ENCODE measurements at places on chromosomes 7 and 10.

DNA sequence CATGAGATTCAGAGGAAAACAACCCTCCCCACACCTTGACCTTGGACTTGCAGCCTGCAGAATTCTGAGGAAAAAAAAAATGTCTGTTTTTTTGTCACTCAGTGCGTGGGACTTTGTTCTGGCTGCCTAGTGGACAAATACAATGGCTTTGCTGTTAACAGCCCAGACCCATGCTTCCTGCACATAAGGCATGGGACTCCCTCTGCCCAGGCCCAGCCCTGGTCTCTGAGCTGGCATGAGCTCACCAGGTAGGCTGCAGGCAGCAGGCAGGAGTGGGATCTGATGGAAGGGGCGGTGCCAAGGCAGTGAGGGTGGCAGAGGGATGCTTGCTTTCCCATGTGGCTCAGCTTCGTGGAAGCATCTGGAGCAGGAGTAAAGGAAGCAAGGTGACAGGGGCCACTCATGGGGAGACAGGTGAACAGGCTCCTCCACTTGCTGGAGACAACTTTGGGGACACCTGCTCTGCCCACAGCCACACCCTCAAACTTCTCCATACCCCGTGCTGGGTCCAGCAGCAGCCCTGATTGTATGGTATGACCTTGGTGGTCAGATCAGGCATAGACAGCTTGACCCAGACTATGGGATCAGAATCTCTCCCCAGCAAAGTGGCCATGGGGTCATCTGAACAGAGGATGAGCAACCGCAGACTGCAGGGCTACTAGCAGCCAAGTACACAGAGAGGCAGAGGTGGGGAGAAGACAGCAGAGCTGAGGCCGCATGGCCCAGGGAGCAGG, 27.0 kb downstream of the ANXA8 start:
- no peak for DNase-seq

GRCh38 chr10:121459279-121459621, 139.0 kb downstream of the FGFR2 start:
- no peak for DNase-seq

GRCh38 chr7:30168835-30169573, 34.2 kb downstream of the MTURN start:
- DNase-seq = no peak

DNA sequence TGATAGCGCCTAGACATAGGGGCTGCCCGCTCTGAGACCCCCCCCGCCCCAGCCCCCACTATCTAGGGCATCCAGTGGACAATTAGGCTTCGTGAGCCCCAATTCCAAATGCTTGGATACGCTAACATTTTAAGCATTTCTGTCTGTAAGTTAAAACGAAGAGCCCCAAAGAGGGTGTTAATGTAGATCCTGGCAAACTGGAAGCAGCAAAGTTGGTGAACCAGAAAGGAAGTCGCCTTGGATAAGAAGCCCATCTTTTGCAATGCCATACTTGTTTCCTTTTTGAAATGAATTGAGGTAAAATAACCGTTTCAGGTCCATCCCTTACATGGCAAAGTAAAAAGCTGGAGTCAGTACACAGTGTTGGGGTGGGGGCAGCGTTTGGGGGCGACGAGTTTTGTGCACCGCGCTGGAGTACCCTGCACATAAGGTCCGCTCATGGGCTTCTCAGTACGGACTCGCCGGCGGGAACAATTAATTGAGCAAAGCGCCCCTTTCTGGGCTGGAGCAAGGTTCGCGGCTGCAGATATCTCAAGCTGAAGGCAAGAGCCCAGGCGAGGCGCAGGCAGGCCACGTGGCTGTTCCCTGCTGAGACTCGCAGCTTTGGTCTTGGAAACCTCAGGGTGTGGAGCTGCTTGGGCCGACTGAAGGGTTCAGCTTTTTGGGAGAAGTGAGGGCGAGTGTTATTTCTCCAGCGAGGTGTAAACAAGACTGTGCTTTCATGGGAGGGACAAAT, 1.4 kb upstream of the TWIST1 start:
- no peak for DNase-seq

DNA sequence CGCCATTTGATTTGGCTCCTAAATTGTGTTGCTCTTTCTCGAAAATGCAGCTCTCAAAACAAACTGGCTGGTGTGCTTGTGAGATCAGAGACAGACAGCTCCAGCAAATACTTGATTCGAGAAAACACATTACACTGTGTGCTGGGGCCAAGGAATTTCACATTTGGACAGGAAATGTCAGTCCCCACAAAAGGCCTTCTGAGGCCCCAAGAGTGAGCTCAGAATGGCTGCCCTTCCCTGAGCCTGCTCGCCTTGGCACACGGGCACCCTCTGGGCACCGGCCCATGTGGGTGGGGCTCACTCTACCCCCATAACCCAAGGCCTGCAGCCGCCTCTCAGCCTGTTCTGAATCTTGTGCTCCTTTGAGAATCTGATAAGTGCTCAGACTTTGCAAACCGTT, 13.9 kb upstream of the HSPA12A start:
- DNase-seq = no peak

DNA sequence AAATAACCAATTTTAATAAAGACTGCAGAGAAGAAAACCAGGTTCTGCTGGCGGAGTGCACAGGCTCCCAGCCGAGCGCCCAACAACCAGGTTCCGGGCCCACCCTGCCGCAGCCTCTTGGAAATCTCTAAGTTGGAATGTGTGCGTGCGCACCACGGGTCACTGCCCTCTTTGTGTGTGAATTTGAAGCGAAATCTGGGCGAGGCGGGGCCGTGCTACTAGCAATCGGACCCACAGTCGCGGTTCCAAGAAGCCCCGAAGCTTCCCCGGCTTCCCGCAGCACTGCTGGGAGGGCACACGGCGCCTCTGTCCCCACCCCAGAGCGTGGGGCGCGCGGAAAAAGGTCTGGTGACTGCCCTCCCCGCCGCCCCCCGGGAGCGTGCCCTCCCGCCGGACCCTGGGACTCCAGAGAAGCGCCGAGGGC, 666 bp upstream of the MAP3K8 start:
- no peak for DNase-seq

DNA sequence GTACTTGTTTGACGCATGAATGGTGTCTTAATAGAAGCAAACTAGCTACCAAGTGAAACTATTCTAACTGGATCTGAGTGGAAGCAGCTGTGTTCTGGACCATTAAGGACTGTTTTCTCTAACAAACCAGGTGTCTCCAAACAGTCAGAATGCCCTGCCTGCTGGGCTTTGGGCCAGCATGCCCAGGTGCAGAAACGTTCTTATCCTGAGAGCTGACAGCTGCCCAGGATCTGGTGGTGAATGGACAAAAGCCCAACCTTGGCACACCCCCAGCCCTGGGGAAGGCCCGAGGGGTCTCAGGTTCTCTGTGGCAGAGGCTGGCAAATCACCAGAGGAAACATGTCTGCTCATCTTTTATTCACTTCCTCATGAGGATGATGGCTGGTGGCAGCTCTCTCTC, 48.2 kb upstream of the LAMB4 start:
- DNase-seq = peak; percentile 75

DNA sequence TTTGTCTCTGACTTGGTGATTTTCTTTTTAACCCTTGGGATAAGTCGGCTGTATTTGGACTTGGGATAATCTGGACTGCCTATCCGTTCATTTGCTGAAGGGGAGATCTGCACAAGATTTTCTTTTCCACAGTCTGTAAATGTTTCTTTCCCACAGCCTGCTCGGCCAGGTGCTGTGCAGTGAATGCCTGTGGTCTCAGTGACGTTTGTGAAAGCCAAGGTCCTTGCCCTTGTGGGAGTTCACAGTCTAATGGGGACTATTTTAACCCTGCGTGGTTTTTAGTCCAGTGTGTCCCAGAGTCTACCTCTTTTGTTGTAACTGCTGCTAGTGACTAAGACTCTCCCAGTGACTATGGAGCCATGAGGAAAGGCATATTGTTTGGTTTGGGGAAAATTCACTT, 8.9 kb downstream of the PNLIP start:
- no peak for DNase-seq

GRCh38 chr10:104150139-104150538, 28.2 kb downstream of the SFR1 start:
- DNase-seq = no peak

- DNase-seq = no peak
Measured at GRCh38 chr10:11145495-11145855, 127.8 kb downstream of the CELF2 start.

DNA sequence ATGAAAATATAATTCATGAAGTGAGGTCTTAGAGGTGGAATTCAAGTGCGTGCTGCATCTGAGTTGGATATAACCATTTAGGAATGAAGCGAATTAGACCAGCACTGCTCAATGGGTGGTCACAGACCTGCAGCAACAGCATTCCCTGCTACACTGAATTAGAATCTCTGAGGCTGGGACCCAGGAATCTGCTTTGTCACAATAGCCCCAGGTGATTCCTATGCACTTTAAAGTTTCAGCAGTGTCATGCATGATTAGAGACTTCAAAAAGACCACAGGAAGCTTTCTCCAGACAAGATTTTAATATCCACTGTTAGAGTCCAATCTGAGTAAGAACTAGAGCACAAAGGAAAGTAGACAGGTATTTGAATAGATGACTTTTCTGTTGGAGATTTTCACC, 352.8 kb upstream of the VSTM2A start:
- no peak for DNase-seq

DNA sequence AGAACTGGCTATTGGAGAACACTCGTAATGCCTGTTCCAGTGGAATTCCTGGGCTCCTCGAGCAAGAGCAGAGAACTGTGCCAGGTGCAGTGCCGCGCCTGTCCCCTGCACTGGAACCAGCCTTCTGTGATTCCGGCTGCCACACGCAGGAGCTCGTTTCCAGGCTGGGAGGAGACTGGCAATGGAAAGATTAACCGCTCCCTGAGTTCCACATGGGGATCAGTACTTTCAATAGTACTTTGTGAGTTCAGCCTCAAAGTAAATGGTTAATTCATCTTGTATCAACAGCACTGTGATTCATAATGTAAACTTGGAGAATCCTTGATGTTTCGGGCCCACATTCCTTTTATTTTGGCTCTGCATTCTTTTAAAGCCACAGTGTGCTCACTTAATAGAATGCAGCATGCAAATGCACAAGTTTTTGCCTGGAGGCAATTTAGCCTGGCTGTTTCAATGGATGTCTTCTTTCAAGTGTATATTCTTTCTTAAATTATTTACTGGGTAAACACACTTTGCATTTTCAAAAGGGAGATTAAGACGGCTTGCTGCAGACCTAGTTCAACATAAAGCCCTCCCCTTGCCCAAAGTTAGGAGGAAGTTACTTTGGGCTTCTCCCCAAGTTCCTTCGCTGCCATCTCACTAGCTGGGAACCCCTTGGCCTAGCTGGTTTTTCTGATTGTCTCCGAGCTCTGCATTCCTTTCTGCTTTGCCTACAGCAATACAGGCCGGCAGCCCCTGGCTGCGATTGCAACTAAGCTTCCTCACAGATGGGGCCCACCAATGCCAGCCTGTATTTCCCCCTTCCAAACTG, 138.1 kb upstream of the TCF7L2 start:
- no peak for DNase-seq

- DNase-seq = no peak
Measured at GRCh38 chr10:59432207-59432900, 70.0 kb upstream of the FAM13C start.

GRCh38 chr10:82353381-82353780, 478.4 kb downstream of the NRG3 start:
- DNase-seq = no peak

DNA sequence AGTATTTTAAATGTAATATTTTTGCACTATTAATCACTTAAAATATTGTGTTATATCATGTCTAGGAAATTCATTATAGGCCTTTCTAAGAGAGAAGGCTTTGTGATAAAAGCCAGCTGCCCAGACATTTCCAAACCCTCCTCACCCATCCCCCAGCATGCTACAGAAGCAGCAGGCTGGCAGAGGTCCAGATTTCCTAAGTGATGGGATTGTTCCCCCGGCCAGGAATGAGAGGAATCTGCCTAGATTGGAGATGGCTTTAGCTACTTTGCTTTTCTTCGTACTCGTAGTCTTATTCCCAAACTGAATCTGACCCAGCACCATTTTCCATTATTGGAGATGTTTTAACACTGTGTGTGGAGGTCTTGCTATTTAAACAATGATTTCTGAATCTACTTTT, 29.4 kb downstream of the CDK14 start:
- DNase-seq = no peak

DNA sequence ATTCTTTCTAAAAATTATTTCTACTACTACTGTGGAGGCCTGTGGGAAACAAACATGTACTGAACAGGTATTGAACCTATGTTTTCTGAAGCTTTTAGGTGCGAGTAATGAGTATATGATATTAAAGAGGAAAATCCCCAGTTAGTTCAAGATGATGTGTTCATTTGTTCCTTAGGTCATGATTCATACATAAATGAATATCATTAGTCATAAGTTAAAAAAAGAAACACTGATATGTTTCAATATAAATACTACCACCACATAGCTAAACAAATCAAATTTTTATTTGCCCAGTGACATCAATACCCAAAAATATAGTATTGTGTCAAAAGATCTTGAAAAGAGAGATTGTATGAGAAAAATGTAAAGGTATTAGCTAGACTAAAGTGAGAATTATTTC, 210.7 kb upstream of the GNAI1 start:
- DNase-seq = no peak

DNA sequence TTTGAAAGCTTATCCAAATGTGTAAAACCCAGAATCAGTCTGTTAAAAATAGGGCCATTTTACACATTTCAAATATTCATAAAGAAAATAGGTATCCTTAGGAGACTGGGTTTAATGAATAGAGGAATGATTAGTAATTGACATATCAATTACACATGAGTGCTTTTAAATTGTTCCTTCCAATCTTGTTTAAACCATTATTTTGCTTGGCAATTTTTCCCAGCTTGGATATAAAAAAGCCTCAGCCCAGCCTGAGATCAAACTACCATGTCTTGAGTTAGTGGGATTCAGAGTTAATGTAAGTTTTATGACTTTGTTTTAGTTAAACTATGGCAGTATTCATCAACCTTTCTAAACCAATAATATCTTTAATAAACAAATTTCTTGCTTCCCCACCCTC, 28.3 kb downstream of the PARP12 start:
- DNase-seq = no peak

DNA sequence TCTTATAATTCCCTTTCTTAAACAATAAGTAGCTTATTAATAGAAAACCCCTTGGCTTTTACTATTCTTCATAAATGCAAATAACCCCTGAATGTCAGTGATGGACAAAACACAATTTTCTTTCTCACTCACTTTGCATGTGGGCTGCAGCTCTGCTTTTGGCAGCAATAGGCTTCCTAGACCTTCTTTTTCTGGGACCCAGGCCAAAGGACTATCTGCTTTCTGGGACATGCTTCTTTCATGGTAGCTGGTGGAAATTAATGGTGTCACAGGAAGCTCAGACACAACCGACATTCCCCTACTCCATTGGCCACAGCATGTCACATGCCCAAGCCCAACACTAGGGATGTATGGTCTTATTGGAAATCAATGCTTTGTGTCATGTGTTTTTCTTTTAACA, 134.3 kb upstream of the MDFIC start:
- DNase-seq = no peak
